ENCODE measurements at places on chromosomes 7 and 10.

- DNase-seq, result no peak
These were observed 899.3 kb downstream of the SORCS3 start for GRCh38 chr10:105540381-105540780.

- DNase-seq, result no peak
These were observed 24.1 kb upstream of the SEMA3A start for GRCh38 chr7:84218681-84219080.

DNA sequence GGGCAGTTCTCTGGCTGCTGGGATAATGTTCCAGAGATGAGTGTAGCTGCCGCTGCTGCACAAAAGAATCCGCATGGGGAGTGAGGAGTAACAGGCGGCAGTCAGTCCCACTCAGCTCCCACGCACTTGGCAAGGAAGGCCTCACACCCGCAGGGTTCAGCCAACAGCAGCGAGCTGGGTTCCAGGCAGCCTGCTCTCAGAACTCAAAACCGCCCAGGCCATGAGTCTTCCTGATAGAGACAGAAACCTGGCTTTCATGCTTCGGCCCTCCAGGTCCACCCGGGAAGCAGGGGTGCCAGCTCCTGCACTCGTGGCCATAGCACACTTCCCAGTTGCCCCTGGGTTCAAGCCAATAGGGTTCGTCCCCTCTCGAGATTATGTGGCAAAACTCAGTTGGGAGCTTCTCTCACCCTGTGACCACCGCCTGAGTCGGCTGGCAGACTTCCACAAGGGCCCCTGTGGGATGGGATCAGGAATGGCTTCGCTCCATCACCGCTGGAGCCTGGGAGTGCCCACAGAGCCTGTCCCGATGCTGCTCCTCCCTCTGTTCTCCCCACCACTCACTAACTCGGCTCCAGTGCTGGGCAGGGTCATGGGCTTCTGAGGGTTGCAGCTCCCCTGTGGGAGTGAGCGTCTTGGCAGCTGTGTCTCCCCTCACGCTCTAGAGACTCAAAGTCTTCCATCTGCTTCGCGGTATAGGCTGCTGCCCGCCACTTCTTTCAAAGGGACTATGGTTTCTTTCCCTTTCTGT is 20.6 kb downstream of the CLRN3 start:
- no peak for DNase-seq

GRCh38 chr10:82953909-82954308 is 1078.9 kb downstream of the NRG3 start:
- DNase-seq, result no peak

- no peak for DNase-seq
These were observed 3.0 kb downstream of the CLRN3 start for GRCh38 chr10:127889605-127890195.

- no peak for DNase-seq
These were observed 32.3 kb downstream of the CDK1 start for GRCh38 chr10:60810437-60811182.

- DNase-seq, result no peak
These were observed 40.9 kb downstream of the NUDCD3 start for GRCh38 chr7:44449584-44449928.

GRCh38 chr7:82859106-82859850 is 303.4 kb downstream of the PCLO start:
- DNase-seq, result no peak
